ENCODE measurements at places on chromosomes 2 and 18.

GRCh38 chr2:225083276-225083675 lies 41.0 kb upstream of the DOCK10 start:
- H3K27ac ChIP-seq: no peak overlapping the region
- H3K36me3 ChIP-seq: no peaks in the 10 kb centered on the region
- H3K27me3 ChIP-seq: no peaks in the 10 kb centered on the region
- no peak for DNase-seq
- H3K4me1 ChIP-seq: peaks cover 9% of the 10 kb centered on the region

- no peak overlapping the region for H3K4me3 ChIP-seq
- peaks cover 9% of the 10 kb centered on the region for H3K27me3 ChIP-seq
- DNase-seq: no peak
- H3K36me3 ChIP-seq: no peaks in the 10 kb centered on the region
- H3K27ac ChIP-seq: no peak overlapping the region
Measured at GRCh38 chr18:25826823-25827222, 263.6 kb downstream of the SS18 start.

DNA sequence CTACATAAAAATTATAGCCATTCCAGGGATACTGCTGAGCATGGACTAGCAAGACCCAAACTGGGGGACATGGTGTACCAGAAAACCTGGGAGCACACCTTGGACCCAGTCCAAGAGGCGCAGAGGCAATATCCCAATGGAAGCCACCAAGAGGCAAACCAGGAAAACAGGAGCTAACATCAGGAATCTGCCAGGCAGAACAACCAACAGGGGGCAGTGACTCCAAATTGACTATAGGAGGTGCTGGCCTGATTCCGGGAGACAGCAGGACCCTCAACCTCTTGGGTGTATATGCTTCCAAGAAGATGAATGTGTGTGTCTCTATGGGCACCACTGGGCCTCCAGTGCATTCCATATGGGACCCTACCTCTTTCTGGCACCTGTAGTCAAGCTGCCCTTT lies 172.7 kb upstream of the ARL4C start:
- H3K4me3 ChIP-seq: no peak overlapping the region
- H3K27ac ChIP-seq: no peak overlapping the region
- H3K4me1 ChIP-seq: no peaks in the 10 kb centered on the region
- peaks cover 12% of the 10 kb centered on the region for H3K27me3 ChIP-seq
- DNase-seq: no peak

GRCh38 chr2:202186641-202187202 lies 51.7 kb downstream of the SUMO1 start:
- no peak overlapping the region for H3K4me3 ChIP-seq
- H3K27me3 ChIP-seq: no peaks in the 10 kb centered on the region
- no peaks in the 10 kb centered on the region for H3K4me1 ChIP-seq
- no peak for DNase-seq

- H3K36me3 ChIP-seq: no peaks in the 10 kb centered on the region
- no peaks in the 10 kb centered on the region for H3K4me1 ChIP-seq
- no peak for DNase-seq
- no peak overlapping the region for H3K27ac ChIP-seq
- no peak overlapping the region for H3K4me3 ChIP-seq
Measured at GRCh38 chr2:85737481-85737880, 16.3 kb upstream of the ATOH8 start.

DNA sequence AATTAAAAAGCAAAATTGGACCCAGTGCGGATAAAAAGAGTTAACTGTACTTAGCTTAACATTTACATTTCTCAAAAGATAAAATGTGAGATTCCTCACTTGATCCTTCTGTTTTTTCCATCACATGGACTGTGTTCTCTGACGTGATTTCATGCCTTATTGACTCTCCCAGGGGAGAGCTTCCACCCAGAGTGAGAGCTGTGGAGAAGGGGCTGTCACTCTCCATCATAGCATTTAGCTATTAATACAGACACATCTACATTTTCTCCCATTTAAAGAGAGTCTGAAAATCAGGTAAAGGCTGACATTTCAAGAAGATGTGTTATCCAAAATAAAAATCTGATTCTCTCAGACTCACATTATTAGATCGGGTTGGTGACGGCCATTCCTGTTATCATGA lies 493.8 kb downstream of the FBXO15 start:
- no peak overlapping the region for H3K27ac ChIP-seq
- H3K27me3 ChIP-seq: no peaks in the 10 kb centered on the region
- DNase-seq: no peak
- no peaks in the 10 kb centered on the region for H3K4me1 ChIP-seq

GRCh38 chr18:12891561-12891960 lies 7.5 kb upstream of the PTPN2 start:
- no peak overlapping the region for H3K4me3 ChIP-seq
- H3K36me3 ChIP-seq: no peaks in the 10 kb centered on the region
- H3K27me3 ChIP-seq: peaks cover 16% of the 10 kb centered on the region
- no peak overlapping the region for H3K27ac ChIP-seq

- peaks cover 2% of the 10 kb centered on the region for H3K36me3 ChIP-seq
- H3K27ac ChIP-seq: peak overlapping the region; percentile 88
- peak overlapping the region; percentile 56 for H3K4me3 ChIP-seq
- no peak for DNase-seq
- H3K27me3 ChIP-seq: no peaks in the 10 kb centered on the region
Measured at GRCh38 chr2:134198006-134198634, 55.8 kb upstream of the MGAT5 start.

- H3K27me3 ChIP-seq: no peaks in the 10 kb centered on the region
- no peak overlapping the region for H3K4me3 ChIP-seq
- DNase-seq: no peak
- no peaks in the 10 kb centered on the region for H3K36me3 ChIP-seq
Measured at GRCh38 chr2:135916207-135916606, 40.0 kb upstream of the MCM6 start.

- DNase-seq: no peak
- H3K27ac ChIP-seq: peak overlapping the region; percentile 79
- H3K4me1 ChIP-seq: no peaks in the 10 kb centered on the region
- peaks cover 79% of the 10 kb centered on the region for H3K36me3 ChIP-seq
- H3K4me3 ChIP-seq: no peak overlapping the region
- H3K27me3 ChIP-seq: no peaks in the 10 kb centered on the region
Measured at GRCh38 chr2:224843141-224843540, 127.0 kb upstream of the CCDC195 start.

GRCh38 chr2:39730276-39730675 lies 48.8 kb downstream of the THUMPD2 start:
- no peak overlapping the region for H3K4me3 ChIP-seq
- H3K27me3 ChIP-seq: no peaks in the 10 kb centered on the region
- H3K36me3 ChIP-seq: peaks cover 26% of the 10 kb centered on the region
- H3K27ac ChIP-seq: no peak overlapping the region
- H3K4me1 ChIP-seq: peaks cover 3% of the 10 kb centered on the region

All from naive thymus-derived CD8-positive, alpha-beta T cell (primary cell).